ENCODE measurements at places on chromosomes 5 and 9.

GRCh38 chr9:121627427-121627826, 24.0 kb upstream of the DAB2IP start:
- no peak for DNase-seq

GRCh38 chr9:131959056-131959455, 120.6 kb downstream of the MED27 start:
- DNase-seq: no peak

GRCh38 chr9:110476251-110476650, 103.3 kb downstream of the SVEP1 start:
- DNase-seq: no peak

DNA sequence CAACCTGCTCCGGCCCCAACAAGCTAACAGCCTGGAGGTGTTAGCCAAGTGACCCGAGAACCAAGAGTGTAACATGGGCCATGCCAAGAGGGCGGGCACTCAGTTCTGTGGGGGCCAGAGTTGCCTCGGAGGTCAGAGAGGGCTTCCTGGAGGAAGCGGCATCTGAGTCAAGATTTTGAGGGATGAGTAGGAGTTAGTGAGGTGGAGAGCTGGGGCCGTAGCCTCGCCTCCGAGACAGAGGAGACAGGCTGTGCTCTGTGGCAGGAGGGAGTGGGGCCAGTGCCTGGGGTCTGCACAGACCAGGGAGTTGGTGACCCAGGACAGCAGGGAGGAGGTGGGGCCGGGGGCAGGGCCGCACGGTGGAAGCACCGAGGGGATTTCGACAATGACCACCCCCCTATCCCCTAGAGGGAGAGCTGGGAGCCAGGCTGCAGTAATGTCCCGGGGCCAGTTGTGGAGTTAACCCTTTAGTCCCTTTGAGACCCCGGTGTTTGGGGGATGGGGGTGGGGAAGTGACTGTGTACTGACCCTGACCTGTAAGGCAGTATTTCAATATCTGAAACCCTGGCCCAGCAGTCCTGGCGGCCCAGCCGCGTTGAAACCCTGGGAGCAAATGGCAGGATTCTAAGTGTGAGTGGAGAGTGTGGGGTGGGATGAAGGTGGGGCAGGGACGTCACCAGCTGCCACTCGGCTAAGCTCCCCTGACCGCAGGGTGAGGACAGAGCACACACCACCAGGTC, 148.7 kb upstream of the COL5A1 start:
- DNase-seq: no peak

GRCh38 chr9:967903-968641, 8.4 kb upstream of the DMRT3 start:
- no peak for DNase-seq

GRCh38 chr5:33891788-33892619, at the start of gene ADAMTS12:
TSS of gene ADAMTS12 (minus strand) at chr5:33891990. CDS start at chr5:33891856, 134 bp downstream.
- DNase-seq: no peak

GRCh38 chr5:54363669-54364068, 53.3 kb upstream of the ARL15 start:
- DNase-seq: no peak

DNA sequence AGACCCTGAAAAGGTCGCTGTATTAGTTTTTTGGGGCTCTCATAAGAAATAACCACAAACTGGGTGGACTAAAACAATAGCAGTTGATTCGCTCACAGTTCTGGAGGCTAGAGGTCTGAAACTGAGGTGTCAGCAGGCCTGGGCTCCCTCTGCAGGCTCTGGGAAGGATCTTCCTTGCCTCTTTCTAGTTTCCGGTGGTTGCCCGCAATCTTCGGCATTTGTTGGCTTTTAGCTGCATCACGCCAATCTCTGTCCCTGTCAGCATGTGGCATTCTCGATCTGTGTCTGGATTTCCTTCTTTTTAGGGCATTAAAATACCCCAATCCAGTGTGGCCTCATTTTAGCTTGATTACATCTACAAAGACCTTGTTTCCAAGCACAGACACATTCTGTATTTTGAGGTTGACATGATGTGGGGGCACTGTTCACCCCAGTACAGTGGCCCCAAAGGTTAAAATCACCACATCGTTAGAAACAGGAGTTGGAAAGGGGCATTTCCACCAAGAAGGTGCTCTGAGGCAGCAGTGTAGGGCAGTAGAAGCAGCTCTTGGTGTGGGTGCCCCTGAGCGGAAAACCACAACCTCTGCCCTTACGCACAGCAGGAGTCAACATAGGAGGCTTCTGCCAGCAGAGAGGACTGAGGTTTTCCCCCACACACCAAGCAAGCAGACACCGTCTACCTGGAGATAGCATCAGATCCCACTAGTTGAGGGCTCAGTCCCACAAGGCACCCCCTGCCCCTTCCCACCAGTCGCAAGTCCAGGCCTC, 13.5 kb downstream of the ZNF79 start:
- DNase-seq: no peak

DNA sequence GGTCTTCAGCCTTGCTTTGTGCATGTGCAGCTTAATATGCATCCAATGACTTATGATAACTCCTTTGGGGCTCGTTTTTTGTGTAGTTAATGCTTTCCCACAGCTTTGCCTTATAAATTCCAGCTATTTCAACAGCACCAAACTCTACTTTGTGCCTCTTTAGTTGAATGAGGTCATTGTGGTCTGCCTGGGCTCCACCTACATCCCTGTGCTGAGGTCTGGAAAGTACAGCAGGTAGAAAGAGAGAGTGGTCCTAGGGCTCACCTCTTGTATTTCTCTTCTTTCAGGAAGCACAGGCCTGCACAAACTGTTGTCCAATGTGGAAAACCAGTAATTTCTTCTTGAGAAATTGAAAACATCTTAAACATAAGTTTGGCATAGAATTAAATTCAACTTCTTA, 167.2 kb downstream of the XRCC4 start:
- DNase-seq: no peak

DNA sequence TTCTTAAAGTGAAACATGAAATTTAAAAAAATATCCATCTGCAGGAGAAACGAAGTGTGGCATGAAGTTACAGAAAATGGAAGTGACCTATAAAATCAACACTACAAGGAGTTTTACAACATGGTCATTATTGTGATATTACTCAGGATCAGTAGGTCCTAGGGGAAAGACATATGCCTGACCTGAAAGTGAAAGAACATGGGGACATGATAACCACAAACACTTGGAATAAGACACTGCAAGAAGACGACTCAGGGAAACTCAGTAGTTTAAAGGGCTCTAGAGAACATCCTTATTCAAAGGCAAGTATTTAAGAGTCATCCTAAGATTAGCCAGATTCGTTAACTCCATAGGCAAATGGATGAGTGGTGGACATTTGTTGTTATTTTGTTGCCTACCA, 19.9 kb upstream of the LPAR1 start:
- DNase-seq: no peak

GRCh38 chr5:10581867-10582511, 18.1 kb downstream of the ANKRD33B start:
- peak; percentile 51 for DNase-seq

- no peak for DNase-seq
Measured at GRCh38 chr5:96538808-96539250, 105.8 kb upstream of the PCSK1 start.

- DNase-seq: no peak
Measured at GRCh38 chr5:73434907-73435306, 13.7 kb downstream of the FOXD1 start.

- peak; percentile 46 for DNase-seq
Measured at GRCh38 chr9:84261070-84261746, 79.3 kb downstream of the SLC28A3 start.

DNA sequence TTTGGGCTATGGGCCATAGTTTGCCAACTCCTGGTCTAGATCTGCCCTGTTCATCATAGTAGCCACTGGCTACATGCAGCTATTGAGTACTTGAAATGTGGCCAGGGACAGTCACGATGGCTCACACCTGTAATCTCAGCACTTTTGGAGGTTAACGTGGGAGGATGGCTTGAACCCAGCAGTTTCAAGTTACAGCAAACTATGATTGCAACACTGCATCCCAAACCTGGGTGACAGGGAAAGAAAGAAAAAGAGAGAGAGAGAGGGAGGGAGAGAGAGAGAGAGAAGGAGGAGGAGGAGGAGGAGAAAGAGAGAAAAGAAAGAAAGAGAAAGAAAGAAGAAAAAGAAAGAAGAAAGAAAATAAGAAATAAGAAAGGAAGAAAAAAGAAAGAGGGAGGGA, 5.1 kb upstream of the GMCL2 start:
- DNase-seq: no peak

DNA sequence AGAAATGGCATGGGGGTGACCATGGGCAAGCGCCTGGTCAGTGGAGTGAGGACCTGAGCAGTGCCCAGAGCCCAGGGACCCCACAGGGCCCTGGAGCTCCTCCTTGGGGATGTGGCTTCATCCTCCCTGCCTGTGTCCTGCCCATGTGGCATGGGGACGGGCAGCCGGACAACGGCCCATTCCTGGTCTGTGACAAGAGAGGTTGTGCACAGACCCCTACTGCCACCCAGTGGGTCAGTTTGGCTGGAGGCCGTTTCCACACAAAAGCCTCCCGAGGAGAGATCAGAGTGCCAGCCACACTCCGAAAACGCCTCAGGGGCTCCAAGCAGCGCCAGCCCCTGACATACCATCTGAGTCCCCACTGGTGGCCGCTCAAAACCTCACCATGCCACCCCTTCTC, 19.8 kb downstream of the SLC6A18 start:
- no peak for DNase-seq

DNA sequence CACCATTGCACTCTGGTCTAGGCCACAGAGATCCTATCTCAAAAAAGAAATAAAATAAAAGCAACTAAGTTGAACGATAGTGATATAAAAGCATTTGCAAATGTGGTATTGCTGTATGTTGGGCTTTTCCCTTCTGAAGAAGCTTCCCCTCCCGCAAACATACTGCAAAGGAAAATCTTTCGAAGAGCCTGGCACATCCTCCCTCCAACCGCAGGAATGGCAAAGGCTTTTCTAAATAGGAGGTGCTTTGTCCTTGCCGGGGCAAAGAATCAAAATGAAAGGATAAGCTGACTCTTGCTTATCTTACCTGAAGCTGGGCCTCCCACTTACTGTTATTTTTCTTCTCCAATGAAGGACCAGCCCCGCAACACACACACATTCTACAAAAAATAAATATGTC, 45.8 kb downstream of the SERINC5 start:
- no peak for DNase-seq

DNA sequence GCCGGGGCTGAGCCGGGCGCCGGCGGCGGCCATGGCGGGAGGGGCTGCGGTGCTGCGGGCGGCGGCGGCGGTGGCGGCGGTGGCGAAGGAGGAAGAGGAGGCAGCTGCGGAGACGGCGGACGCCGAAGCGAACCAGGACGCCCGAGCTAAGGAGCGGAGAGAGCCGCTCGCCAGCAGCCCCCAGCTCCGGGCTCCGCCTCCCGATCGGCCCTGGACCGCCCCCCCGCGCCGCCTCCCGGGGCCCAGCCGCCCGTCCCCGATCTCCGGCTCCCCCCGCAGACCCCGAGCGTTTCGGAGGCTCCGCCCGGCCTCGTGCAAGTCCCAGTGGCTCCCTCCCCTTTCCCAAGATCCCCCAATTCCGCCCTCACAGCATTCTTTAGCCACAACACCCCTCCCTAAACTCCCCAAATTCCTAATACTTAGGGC, at the start of gene ASTN2:
Gene ASTN2, minus strand, starts transcription at position 152 of the 426 bp plus-strand sequence. Its CDS starts 119 bp downstream, at position 33.
- no peak for DNase-seq

DNA sequence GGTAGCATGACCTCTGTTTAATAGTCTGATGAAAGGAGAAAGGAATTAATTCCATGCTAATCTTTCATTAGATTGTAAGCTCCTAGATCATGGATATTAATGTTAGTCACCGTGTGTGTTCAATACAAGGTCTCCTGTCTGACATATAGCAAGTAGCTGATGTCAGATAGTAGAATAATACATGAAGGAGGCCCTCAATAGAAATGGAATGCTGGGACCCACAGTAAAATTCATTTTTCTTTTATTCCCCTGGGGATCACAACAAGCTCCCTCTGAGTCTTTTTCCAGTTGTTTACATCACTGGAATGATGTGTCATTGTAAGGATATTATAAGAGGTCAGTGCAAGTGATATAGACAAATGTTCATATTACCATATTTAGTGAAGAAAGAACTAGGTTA, 240.3 kb upstream of the TRPC7 start:
- no peak for DNase-seq

- DNase-seq: no peak
Measured at GRCh38 chr5:144467792-144468191, 297.1 kb downstream of the KCTD16 start.

DNA sequence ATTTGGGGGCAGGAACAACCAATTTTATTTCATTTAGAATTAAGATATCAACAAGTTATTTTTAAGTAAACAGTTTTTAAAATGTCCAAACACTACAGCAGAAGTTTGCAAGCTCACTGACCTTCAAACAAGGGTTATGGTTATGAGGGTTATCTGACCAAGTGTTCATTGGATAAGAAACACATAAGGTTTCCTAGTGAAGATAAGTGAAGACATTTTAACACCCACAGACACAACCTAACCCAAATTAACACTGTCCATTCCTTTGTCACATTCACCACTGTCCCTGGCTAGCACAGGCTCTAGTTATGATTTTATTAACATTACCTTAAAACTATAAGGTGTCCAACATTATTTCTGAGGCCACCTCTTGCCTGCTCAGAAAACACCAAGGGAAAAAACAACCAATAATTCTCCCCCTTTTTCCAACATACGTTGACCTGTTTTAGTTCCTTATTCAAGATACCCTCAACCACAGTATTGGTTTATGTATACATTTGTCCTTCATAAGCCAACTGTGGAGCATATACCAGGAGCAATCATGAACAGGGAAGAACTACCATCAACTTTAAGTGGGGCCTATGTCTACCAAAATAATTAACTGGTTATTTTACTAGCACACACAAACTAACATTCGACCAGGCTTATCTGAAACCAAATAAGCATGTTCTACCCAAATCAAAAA, 4.0 kb downstream of the ETF1 start:
- no peak for DNase-seq

GRCh38 chr5:93831449-93831848, 90.0 kb upstream of the POU5F2 start:
- DNase-seq: no peak

- no peak for DNase-seq
Measured at GRCh38 chr5:88827997-88828396, 55.0 kb downstream of the MEF2C start.

GRCh38 chr9:4894076-4894475, 91.0 kb upstream of the JAK2 start:
- no peak for DNase-seq

DNA sequence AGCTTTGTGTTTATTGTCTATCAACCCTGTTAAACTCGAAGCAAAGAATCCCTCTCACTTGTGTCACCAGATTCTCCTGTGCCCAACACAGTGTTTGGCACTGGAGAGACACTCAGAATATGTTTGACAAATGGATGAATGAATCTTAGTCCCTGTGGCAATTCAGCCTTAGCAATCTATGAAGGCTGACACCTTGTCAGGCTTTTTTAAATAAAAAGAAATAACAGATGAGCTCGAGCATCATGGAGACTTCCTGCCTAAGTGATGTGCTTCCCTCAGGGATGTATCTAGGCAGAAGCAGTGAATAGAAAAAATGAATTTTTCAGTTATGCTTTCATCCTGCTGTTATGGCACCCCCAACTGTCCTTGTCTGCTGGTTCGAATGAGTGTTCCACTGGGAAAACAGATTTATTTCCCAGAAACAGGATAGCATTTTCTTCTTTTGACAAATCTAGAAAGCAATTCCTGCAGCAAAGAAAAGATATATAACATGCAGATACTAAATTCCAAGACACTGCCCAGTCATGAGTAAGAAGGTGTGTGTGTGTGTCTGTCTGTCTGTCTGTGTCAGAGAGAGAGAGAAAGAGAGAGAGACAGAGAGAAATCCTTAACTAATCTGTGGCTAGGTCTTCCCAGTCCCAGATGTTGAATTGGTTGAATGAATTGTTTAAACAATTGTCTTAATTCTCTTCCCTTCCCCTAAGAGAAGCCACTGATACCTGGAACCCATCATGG, 16.7 kb downstream of the MAMDC2 start:
- DNase-seq: no peak
